ENCODE measurements at places on chromosomes 4 and X.

DNA sequence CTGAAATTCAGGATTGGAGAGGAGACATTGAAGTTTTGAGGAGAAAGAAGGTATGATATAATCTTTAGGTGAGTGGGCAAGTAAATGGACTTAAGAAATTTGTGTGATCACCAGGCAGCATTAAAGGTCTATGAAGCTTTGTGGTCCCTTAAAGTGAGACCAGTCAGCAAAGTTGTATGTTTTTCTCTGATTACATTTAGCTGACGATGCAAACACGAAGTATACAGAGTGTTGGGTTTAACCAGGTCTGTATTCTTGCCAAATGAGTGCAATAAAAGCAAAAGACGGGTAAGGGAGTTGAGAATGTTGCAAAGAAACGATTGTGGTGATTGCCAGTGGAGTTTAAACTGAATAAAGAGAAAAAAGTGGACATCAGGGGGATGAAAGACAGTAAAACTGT lies 11.6 kb upstream of the YIPF6 start:
- DNase-seq = no peak

DNA sequence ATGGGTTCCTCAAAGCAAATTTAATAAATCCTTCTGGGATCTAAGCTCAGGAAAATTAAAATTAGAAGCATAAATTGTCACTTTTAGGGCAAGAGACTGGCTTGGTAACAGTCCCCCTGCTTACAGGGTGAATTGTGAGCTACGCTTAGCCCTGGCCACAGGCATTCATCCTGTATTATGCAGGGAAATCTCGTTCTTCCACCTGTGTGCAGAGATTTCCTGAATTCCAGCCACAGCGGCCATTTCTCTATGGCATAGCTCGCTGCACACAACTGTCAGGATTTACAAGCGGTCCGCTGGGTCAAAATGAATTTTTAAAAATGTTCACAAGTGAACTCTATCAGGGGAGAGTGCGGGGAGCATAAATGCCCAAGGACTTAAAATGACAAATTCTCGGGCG lies 111.9 kb downstream of the DCTD start:
- DNase-seq = no peak

DNA sequence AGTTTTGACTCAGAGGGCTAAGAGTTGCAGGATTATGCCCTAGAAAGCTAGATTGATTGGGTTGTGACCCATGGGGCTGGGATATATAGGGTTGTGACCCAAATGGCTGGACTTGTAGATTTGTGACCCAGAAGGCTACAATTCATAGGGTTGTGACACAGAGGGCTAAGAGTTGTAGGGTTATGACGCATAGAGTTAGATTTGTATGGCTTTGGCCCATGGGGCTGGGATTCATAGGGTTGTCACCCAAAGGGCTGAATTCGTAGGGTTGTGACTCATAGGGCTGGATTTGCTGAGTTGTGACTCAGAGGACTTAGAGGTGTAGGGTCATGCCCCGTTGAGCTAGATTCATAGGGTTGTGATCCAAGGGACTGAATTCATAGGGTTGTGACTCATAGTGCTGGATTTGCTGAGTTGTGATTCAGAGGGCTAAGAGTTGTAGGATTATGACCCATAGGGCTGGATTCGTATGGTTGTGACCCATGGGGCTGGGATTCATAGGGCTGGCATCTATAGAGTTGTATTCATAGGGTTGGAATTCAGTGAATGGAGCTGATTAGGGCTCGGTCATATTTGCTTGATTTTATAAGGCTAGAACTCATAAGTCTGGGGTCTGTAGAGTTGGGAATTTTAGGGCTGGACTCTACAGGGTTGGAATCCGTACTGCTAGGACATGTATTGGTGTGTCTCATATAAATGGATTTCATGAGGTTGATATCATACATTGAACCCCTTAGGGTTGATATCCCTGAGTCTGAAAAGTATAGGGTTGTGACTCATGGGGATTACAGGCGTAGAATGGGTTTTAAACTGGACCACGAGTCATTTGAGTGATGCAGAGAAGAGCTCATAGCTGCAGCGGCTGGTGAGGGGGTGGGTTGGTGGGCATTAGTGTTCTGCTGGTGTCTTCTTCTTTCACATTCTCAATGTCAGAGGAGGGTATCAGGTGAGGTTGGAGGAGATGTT lies 125.7 kb downstream of the CRLF2 start:
- no peak for DNase-seq

DNA sequence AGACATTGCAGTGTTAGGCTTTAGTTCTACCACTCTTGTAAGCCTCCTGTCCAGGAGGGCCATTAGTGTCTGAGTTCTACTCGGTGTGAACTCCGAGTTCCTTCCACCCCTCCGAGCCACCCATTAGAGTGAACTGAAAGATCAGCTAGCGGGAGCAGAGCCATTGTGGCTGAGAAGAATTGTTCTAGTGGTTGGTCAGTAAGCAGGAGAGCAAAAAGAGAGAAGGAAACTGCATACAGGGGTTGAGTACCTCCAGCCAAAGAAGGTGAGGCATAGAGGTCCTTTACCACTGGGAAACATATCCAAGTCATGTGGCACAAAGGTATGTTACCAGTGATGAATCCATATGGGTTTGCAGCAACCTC lies 96.9 kb downstream of the CPE start:
- no peak for DNase-seq

DNA sequence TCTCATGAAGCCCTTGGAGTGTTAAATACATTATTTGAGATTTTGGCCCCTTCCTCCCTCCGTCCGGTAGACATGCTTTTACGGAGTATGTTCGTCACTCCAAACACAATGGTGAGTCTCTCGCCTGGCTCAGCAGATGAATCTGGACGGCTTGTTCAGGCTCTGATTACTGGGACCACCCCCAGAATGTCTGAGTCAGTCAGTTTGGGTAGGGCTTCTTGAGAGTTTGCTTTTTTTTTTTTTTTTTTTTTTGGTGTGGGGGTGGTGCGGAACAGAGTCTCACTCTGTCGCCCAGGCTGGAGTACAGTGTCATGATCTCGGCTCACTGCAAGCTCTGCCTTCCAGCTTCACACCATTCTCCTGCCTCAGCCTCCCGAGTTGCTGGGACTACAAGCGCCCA lies 62.4 kb upstream of the MSANTD1 start:
- no peak for DNase-seq

GRCh38 chr4:156512622-156513021 lies 459.0 kb downstream of the PDGFC start:
- no peak for DNase-seq

GRCh38 chr4:146059865-146060264 lies 115.7 kb upstream of the LSM6 start:
- no peak for DNase-seq

- no peak for DNase-seq
Measured at GRCh38 chr4:30968926-30969325, 248.8 kb downstream of the PCDH7 start.

GRCh38 chr4:139957986-139958738 lies 195.8 kb downstream of the MAML3 start:
- no peak for DNase-seq

- DNase-seq = no peak
Measured at GRCh38 chr4:144716778-144717177, 70.8 kb downstream of the HHIP start.

DNA sequence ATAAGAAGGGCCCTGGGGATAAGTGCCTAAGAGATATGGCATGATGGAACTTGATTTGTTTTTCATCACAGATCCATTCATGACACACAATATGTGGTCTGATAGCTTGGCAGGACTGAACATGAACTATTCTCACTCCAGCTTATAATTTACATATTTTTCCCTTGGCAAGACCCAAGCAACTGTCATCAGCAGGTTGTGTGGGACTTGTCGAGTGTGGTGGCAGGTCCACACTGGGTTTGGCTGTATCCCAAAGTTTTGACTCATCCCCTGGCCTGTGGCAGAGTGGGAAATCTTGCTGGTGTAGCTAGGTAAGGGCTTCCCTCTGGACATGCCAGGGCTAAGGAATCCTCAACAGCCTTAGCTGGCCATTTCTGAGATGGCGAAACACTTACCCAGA lies 81.0 kb upstream of the STIM2 start:
- DNase-seq = no peak

DNA sequence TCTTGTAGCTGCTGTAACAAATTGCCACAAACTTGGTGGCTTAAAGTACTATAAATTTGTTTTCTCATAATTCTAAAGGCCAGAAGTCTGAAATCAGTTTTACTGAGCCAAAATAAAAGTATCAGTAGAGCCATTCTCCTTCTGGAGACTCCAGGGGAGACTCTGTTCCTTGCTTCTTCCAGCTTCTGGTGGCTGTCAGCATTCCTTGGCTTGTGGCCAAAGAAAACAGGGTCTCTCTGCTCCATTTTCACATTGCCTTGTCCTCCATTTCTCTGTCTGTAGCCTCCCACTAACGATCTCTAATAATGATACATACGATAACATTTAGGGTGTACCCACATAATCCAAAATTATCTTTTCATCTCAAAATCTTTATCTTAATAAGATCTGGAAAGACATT lies 200.4 kb downstream of the MAB21L2 start:
- peak; percentile 58 for DNase-seq

GRCh38 chr4:171880136-171880535 lies 66.9 kb downstream of the GALNTL6 start:
- no peak for DNase-seq

GRCh38 chrX:132044953-132045352 lies 21.9 kb downstream of the STK26 start:
- DNase-seq = no peak

GRCh38 chrX:109691277-109691676 lies 41.8 kb downstream of the ACSL4 start:
- no peak for DNase-seq

- no peak for DNase-seq
Measured at GRCh38 chr4:94757192-94758140, at the start of gene BMPR1B. TSS of gene BMPR1B (plus strand) at chr4:94757955. CDS start at chr4:95104425, 346,470 bp downstream.

DNA sequence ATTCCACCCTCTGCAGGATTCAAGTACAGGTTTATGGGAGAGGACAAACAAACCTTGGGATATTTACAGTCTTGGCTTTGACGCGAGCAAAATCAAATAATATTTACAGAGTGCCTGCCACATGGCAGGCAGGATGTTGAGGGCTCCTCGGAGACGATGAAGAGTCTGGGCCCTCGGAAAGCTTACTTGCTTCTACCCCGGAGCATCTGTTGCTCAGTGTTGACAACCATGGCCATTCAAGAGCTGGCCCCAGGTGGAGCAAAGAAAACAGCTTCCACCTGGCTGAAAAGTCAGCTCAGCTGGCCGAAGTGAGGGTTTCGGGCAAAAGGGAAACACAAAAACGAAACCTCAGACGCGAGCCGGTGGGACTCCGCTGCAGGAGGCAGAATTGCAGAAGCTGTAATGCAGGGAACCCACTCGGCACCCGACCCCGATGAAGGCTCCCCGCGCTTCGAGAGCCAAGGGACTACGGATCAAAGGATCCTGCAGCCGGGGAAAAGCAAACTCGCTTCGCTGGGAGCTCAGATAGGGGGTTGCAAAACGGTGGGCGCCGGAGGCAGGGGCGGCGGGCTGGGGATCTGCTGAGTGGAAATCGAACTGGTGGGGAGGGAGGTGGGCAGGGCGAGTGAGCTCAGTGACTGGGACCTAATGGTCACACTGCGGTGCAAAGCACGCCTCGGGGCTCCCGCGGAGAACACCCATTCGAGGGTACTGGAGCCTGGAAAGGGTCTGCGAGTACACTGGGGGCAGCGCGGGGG lies 805 bp downstream of the ATP8A1 start:
- no peak for DNase-seq

- DNase-seq = no peak
Measured at GRCh38 chr4:108303488-108304177, 134.9 kb upstream of the LEF1 start.

DNA sequence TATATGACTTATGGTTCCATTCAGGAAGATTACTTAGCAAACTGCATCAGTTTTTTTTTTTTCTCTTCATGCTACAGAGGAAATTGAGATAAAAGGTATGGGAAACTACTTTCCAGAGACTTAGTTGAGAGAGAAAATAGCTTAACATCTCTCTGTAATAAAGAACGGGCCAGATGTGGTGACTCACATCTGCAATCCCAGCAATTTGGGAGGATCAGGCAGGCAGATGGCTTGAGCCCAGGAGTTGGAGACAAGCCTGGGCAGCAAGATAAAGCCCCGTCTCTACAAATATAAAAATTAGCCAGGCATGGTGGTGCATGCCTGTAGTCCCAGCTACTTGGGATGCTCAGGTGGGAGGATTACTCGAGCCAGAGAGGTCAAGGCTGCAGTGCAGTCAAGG lies 271.2 kb upstream of the TENM3 start:
- no peak for DNase-seq

GRCh38 chr4:102348701-102349100 lies 3.4 kb upstream of the SLC39A8 start:
- no peak for DNase-seq

GRCh38 chr4:137825505-137825904 lies 293.2 kb upstream of the PCDH18 start:
- no peak for DNase-seq

GRCh38 chr4:41375561-41375960 lies 118.8 kb downstream of the UCHL1 start:
- no peak for DNase-seq

GRCh38 chrX:116841290-116841689 lies 378.5 kb upstream of the CT83 start:
- no peak for DNase-seq

DNA sequence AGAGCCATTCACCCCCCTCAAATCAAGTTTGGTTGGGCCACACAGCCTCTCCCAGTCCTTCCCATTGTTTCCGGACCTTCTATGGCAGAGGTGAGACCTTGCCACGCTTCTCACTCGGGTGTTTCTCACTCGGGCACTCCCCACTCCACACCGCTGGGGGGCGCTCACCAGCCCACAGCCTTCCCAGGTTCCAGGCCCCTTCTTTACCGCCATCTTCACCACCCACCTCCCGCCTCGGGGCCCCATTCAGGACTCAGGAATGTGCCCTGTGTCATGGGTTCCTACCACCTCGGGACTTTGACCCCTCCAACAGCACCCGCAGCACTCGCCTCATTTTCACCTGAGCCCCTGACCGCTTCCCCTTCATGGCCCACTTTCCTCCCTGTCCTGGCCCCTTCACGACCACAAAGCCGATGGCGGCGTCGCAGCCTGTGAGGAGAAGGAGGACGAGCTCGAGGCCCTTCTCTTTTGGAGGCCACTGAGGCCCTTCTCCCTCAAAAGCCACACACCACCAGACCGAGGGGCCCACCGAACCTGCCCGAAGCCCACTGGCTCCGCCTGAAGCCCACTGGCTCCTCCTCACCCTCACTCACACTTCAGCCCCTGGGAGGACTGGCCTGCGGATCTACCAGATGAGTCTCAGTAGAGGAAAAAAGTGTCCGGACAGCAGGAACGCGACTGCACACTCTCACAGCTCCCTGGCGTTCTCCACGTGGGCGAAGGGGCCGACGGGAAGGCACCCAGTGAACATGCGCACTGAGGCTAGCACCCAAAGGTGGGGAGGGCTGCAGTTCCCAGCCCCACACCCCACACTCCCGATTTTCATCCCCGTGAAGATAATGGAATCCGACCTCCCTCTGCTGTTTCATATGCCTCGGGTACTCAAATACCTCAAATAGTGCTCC lies at the start of gene PAGE1:
Gene PAGE1, minus strand, starts transcription at position 709 of the 905 bp plus-strand sequence. CDS start 1,214 bp downstream, outside the sequence.
- no peak for DNase-seq

DNA sequence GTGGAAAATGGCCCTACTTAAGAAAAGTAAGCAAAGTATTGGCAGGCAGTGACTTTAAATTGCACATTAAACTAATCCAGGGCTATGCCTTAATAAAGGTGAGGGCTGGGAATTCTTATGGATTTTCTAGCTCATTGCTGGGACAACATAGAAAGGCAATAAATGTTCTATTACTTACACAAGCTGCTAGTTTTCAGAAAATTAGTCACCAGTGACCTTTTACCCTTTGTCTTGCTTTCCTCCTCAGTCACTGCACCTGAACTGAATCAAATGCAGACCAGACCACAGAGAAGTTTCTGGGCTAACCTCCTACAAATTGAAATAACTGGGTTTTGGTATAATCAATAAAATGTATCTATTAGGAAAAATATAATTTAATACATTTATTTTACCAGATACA lies 694.4 kb upstream of the FAM241A start:
- no peak for DNase-seq

Data from dermis microvascular lymphatic vessel endothelial cell (primary cell).